Stimulated activated CD4-positive, alpha-beta T cell treated with anti-CD3 and anti-CD28 coated beads, Interleukin-1b, Interleukin-23, amount 100 ng/mL, for 4 hours (primary cell): ENCODE measurements at places on chromosomes 11 and 22.

DNA sequence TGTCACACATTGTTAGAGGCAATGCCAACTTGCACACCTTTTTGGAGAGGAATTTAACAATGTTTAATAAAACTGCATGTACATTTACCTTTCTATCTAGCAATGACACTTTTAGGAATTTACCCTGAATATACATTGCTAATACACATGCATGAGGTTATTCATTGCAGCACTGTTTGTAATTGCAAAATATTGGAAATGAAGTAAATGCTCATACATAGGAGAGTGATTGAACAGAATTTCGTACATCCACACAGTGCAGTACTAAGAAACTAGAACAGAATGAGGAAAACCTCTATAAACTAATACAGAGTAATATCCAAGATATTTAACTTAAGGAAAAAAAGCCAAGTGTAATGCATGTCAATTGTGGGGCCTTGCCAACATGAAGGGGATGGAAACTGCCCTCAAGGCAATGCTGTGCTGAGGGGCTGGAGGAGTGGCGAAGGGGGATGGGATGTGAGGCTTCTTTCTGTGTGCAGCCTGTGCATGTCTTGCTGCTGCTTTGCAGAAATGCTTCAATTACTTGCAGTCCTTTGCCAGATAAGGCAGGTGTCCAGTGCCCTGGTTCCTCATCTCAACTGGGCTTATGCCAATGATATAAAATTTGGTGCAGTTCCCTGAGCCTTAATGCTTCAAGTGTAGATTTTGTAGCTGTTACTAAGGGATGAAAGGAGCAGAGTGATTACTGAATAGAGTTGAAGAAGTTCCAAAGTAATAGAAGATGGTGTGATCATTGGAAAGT, 96.1 kb downstream of the GRIA4 start:
- DNase-seq: no peak

GRCh38 chr11:856397-856796, 13.7 kb downstream of the TSPAN4 start:
- DNase-seq: no peak

- DNase-seq: no peak
These were observed 19.0 kb downstream of the CYTH4 start for GRCh38 chr22:37301144-37301830.

DNA sequence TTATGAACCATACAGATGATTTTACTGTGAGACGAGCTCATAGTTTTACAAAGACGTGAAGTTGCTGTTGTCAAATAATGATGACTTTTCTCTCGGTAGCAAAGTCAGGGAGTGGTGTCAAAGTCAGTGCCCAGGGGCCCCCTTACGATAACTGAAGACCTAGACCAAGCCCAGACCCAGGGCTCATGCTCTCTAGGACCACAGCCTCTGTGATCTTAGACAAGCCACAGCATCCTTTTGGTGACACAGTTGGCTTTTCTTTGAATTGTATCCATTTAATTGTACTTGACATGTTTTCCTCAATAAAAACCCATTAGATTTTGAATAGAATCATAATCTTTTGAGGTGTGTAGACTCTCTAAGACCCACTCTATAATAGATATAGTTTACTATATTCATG, 17.9 kb upstream of the POGLUT3 start:
- DNase-seq: no peak

- DNase-seq: no peak
These were observed 134.2 kb downstream of the STK33 start for GRCh38 chr11:8459711-8460399.

DNA sequence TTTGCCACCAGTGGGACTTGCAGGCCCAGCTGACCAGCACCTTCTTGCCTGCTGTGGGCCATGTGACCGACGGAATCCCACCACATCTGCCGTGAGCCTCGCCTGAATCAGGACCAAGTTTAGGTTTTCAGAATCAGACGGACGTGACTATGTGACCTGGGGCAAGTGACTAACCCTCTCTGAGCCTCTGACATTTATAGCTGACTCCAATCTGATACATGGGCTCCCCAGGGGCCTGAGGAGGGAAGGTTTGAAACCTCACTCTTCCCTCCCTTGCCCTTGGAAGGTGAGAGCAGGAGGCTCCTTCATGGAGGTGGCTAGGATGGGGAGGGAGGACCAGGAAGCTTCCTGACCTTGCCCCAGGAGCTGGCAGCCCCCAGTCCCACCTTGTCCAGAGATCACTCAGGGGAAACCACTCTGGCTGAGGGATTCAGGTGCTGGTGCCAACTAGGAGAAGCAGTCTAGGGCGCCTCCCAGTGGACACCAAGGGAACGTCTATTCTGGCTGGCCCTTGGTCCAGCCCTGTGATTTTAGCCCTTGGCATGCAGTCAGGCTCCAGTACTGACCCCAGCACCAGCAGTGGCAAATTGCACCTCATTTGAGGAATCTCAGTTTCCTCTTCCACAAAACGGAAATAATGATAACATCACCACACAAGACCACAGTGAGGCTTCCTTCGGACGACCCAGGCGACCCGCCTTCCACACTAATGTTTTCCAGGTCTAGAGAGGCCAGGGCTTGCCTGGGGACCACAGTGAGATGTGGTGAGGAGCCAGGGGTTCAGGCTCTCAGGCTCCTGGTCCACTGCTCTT, 47.2 kb upstream of the SYT7 start:
- DNase-seq: no peak

- no peak for DNase-seq
These were observed 12.6 kb downstream of the RSPH14 start for GRCh38 chr22:23129149-23129548.

DNA sequence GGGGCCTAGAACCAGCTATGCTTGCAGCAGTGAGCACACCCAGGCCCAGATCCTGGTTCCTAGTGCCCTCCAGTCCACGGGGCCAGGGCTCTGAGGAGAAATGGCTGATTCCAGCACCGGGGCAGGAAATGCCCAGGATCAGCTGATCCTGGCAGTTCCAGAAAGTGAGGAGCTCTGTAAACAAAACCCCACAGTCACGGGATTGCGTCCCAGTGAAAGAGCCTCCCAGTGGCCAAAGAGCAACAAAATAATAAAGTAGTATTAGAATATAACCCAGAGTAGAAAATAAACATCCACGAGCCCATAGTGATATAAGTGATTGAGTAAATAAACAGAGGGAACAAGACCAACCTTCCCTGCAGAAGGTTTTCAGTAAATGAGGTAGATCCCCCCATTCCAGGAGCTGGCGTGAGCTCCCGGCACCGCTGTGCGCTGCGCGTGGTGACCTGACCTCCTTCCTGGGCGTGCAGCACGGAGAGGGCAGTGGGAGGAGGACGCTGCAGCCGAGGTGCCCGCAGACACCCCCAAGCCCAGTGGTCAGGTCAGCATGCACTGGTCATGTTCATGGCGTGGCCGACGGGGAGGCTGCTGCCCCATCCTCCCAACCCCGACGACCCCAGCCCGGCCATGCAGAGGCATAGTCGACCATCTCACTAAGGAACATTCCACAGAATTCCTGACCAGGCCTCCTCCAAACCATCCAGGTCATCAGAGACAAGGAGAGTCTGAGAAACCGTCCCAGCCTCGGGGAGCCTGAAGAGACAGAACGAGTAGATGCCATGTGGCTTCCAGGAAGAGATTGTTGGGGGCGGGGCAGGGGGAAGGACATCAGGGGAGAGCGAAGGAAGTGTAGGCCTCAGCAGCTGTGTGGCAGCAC, 19.8 kb downstream of the PTDSS2 start:
- no peak for DNase-seq

DNA sequence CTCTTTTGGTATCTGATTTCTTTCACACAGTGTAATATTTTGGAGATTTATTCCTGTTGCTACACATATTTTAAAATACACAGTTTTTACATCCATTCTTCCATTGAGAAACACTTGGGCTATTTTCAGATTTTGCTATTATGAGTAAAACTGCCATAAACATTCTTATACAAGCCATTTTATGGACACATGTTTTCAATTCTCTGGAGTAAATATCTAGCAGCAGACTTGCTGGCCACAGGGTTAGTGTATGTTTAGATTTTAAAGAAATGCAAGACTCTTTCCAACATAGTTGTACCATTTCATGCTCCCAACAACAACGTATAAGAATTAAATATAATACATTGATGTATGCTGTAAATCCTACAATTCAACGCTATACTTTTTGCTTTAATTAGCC, 360.8 kb upstream of the PITPNB start:
- DNase-seq: no peak

GRCh38 chr11:134664447-134665187, 252.6 kb upstream of the B3GAT1 start:
- DNase-seq: no peak

DNA sequence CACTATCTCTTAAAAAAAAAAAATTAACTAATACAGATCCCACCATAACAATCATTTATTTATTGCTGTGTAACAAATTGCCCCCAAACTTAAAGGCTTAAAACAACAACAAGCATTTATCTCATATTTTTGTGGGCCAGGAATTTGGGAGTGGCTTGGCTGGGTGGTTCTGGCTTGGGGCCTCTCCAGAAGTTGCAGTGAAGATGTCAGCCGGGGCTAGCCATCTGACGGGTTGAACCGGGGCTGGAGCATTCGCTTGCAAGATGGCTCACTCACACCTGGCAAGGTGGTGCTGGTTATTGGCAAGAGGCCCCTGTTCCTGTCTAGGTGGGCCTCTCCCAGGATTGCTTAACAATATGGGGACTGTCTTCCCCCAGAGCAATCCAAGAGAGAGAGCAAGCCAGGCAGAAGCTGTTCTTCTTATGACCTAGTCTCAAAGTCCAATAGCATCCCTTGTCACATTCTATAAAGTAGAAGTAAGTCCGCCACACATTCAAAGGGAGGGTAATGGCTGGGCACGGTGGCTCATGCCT, 29.5 kb downstream of the ACO2 start:
- DNase-seq: no peak

GRCh38 chr11:31805037-31805628, 6.0 kb downstream of the PAX6 start:
- DNase-seq: no peak

DNA sequence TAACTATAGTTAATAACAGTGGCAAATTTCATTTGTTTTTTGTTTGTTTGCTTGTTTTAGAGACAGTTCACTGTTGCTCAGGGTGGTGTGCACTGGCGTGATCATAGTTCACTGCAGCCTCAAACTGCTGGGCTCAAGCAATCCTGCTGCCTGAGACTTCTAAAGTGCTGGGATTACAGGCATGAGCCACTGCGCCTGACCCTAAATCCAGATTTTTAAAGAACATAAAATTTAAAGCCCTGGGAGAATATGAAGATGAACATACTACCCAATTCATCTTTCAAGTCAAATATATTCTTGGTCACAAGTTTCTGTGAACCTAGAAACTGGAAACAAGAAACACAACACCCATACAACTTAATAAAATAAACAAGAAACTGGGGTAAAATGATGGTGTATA, 28.1 kb downstream of the RRAS2 start:
- no peak for DNase-seq

GRCh38 chr11:18791969-18792628, 501 bp upstream of the PTPN5 start:
- no peak for DNase-seq

- DNase-seq: no peak
These were observed 50.2 kb downstream of the C22orf31 start for GRCh38 chr22:29011240-29012100.

DNA sequence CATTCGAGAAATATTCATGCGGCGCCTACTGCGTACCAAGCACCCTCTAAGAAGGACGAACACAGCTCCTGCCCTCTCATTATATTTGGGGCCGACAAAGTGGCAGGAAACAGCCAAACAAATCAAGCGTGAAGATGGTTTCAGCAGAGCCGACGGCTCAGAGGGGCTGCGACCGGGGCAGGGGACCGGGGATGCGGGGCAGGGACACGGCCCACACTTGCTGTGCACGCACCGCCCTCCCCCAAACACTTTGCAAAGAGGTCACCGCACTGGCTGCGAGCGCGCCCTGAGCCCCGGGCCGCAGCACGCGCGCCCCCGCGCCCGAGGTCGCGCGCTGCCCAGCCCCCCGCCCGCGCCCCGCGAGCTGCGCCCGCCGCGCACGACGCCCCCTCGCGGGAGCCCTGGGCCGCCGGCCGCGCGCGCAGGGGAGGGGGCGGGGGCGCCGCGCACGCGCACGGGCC, 255 bp upstream of the SYNGR1 start:
- no peak for DNase-seq

GRCh38 chr11:75437966-75438659, 5.1 kb upstream of the KLHL35 start:
- no peak for DNase-seq

DNA sequence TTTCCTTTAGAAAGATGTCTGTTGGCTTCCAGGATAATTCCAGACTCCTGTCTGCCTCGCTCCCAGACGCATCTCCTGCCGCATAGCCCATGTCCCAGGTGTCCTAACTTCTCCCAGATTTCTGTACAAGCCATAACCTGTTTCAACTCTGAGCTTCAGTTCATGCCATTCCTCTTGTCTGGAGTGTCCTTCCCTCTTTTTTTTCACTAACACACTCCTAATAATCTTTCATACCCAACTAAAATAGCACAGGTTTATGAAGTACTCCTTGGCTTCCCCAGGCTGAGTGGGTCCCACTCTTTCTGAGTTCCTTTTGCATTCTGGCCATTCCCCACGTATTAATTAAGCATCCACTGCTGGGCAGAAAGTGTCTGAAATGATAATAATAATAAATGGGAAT, 123.0 kb downstream of the LDLRAD3 start:
- no peak for DNase-seq

- DNase-seq: no peak
These were observed 4.0 kb downstream of the ST14 start for GRCh38 chr11:130163346-130164220.

DNA sequence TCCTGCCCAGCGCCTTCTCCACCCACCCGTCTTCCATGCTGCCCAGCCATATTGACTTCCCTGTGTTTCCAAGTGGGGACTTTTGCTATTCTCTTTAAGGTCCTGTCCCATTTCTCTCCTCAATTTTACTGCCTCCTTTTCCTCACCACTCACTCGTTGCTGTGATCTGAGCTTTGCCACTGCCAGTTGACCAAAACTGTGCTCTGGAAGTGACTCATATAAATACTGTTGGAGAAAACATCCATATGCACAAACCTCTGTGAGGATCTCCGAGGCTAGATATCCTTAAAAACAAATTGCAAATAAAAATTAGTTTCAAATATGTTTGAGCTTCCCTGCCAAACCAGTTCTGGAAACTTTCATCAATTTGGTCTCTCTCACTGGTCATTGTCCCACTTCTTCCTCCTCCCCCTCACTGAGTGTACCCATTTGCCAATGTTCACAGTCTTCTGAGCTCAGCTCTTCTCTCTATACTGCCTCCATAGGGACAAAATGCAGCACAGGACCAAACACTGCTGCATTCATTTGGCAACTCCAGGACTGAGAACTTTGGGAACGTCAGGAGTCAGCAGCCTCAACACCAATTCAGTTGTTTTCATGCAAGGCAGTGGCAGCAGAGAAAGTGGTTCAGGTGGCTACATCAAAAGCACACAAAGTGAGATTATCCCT, 34.0 kb upstream of the MMP13 start:
- DNase-seq: no peak

DNA sequence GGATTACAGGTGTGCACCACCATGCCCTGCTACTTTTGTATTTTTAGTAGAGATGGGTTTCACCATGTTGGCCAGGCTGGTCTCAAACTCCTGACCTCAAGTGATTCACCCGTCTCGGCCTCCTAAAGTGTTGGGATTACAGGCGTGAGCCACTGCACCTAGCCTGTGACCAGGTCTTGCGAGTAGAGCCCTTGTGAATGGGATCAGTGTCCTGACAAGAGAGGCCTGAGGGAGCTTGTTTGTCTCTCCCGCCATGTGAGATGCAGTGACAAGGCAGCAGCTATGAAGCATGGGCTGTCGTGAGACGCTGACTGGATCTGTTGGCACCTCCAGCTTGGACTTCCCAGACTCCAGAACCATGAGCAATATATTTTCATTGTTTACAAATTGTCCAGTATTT, 69.3 kb downstream of the LRRC32 start:
- no peak for DNase-seq

GRCh38 chr11:31820438-31820818, 9.3 kb upstream of the PAX6 start:
- DNase-seq: no peak

- no peak for DNase-seq
These were observed 277.5 kb downstream of the KIRREL3 start for GRCh38 chr11:126722956-126723664.
